ENCODE measurements at places on chromosomes 1 and 21.

GRCh38 chr1:228337031-228337564, 69.5 kb downstream of the TRIM11 start:
- no peak for DNase-seq

DNA sequence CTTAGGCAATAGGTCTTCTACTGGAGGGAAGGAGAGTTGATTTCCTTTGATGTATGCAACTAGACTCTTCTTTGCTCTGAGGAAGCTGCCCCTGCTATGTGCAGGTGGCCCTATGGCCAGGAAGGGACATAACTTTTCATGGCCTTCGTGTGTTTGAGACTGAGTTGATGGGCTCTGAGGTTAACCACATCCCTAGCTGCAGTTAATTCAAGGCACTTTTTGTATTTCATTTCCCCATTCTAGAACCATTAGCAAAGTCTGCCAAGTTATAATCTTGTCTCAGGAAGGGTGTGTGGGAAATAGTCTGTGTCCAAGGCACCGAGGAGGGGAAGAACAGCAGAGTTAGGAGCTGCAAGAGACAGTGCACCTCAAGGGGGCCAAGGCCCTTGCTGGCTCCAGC, 2.5 kb downstream of the FCRL4 start:
- no peak for DNase-seq

DNA sequence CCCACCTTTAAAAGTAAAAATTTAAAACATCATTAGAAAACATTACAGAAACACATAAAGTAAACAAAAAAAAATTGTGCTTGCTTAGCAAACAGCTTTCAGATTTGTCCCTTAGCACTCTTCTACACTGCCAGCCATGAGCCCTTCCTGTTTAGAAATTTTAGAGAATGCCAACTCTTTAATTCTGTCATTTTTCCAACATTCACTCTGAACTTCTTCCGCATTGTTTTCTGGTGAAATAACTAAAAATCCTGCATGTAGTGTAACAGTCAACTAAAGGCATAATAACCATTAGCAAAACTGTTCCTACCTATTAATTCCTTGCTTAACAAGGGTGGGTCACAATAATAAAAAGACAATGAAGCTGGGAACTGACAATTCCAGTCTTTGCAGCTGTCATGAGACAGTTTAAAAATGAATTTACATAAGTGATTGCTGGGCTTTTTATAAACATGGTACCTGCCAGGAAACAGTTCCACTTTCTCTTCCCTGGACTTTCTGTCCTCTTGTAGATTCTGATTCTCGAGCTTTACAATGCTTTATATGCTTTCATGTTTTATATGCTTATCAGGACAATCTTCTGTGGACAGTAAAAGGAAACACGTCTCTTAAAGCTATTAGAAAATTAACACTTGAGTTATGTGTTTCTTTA, 19.0 kb downstream of the GNG12 start:
- no peak for DNase-seq

GRCh38 chr1:65233782-65234181, 75.6 kb upstream of the DNAJC6 start:
- DNase-seq = no peak

DNA sequence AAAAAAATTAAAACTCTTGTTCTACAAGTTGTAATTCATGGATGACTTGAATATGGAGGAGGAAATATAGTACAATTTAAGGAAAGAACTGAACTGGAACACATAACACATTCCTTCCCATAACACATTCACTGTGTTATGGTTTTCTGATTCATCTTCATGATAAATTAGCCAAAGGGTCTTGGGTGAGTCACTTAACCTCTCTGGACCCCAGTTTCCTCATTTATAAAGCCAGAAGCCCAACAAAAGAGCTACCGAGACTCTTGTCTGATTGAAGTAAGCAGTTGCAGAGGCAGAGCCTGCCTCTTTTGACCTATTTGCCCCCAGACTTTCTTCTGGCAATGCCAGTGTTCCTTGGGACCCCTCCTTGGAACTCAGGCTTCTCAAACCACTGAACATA, 161.9 kb upstream of the KCTD3 start:
- DNase-seq = no peak

Data from COLO829 (cell line).